ENCODE measurements at places on chromosomes 16 and 17.

DNA sequence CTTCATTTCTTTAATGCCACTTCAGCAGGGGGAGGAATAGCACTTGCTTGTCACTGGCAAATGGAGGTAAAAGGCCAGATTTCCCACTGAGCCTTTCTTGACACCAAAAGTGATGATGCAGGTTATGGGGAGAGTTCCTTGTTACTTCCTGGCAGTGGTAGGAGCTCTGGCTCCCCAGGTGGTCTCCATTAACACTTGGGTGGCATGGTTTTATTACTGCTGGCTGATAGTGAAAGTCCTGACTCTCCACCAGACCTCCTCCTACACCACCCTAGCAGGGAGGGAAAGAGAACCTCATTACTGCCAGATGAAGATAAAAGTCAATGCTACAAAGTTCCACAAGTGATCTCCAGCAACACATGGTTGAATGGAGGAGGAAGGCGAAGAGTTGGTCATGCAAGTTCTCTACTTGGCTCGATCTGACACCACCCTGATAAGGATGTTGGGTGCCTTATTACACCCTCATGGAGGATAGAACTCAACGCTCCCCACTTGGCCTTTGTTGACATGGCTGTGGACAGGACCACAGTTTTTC lies 152.7 kb upstream of the GNAO1 start:
- DNase-seq: no peak

GRCh38 chr16:11316331-11317015 lies 28.8 kb upstream of the RMI2 start:
- DNase-seq: peak; percentile 27

- no peak for DNase-seq
Measured at GRCh38 chr16:11056090-11056992, 112.0 kb downstream of the CLEC16A start.

DNA sequence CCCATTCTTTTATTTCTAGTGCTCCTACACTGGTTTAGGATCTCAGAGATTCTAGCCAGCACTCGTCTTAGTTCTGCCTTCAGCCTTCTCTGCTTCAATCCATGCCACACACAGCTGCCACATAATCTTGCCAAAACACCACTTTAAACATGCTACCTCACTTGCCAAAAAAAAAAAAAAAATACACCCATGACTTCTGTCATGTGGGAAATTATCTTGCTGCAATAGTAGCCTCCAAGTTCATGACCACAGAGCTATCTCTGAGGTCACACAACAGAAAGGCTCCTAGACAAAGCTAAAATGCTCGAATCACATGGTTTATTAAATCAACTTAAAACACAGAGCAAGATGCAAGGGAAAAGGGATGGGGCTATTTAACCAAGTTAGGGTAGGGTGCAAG lies 18.1 kb downstream of the FZD2 start:
- no peak for DNase-seq

DNA sequence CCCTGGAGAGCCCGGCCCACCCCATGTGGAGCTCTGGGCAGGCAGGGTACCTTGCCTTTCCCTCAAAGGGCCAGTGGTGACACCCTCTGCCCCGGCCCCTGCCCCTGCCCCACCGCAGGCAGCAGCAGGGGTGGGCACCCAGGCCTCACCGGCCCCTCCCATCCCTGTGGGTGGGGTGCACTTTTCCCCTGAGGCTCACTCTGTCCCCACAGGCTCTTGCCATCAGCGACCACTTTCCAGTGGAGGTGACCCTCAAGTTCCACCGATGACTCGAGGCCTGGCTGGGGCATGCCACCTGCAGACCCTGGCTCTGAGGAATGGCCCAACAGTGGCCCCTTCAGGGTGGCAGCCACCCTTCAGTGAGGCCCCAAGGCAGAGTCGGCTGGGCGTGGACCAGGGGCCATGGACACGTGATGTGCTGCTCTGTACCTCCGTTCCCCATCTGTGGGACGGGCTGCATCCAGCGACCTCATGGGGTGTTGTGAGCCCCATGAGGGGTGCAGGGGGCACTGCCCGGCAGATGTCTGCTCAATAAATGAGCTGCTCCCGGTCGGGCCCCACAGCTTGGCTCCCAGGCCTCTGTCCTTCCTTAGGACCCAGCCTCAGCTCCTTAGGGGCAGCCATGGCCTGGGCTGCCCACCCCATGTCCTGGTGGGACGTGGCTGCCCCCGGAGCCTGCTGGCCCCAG lies 2.0 kb downstream of the DNASE1L2 start:
- no peak for DNase-seq

DNA sequence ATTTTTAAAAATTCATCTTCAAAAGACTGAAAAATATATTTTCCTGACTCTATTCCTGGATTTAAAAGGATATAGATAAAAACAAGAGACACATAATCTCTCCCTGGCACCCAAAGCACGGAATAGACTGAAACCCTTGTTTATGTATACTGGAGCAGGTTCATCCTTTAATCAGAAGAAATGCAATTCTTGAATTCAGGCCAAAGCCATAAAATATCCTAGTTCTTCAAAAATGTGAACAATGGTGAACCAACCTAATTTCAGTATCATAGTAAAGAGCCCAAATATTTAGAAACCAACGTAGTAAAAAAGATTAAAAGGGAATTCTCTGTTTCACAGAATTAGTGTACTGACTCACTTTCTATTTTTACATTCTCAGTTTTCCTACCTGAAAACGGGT lies 188.5 kb upstream of the C17orf78 start:
- DNase-seq: no peak

- DNase-seq: no peak
Measured at GRCh38 chr17:82866590-82867191, 26.9 kb upstream of the ZNF750 start.

DNA sequence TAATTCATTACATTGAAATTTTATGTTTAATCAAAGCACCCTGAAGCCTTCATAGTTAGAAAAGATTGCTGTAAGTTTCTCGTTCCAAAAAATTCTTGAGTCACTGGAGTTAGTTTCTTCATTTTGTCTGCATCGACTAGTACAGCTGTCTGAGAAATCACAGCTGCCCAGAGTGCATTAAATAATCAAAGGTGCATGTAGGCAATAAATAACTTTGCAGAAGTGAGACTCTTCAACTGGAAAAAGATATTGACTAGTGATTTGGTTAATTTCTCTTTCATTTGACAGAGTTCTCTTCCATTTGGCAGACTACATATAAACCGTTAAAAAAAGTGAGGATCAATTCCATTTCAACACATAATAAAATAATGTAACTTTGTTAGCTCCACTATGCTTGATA lies 234.0 kb downstream of the CNTNAP4 start:
- DNase-seq: no peak

DNA sequence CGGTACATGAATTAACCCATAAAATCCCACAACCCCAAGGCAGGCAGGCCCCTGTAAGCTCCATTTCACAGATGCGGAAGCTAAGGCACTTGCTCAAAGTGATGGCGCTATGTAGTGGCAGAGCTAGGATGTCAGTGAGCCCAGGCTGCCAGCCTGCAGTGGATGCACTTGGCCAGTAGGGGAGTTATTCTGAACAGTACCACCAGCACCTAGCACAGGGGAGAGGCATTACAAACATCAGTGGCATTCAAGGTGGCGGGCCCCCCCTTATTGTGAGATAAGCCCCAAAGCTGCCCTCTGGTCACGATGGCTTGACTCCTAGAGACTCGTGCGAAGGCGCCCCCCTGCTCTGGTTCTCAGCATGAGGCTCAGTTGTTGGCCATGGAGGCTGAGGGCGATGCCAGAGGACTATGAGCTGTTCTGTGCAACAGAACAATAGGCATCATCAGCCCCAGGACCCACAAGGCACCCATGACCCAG lies 33.8 kb downstream of the GTF3C1 start:
- peak; percentile 11 for DNase-seq

- DNase-seq: peak; percentile 56
Measured at GRCh38 chr17:37642681-37643080, 565 bp downstream of the DDX52 start.

DNA sequence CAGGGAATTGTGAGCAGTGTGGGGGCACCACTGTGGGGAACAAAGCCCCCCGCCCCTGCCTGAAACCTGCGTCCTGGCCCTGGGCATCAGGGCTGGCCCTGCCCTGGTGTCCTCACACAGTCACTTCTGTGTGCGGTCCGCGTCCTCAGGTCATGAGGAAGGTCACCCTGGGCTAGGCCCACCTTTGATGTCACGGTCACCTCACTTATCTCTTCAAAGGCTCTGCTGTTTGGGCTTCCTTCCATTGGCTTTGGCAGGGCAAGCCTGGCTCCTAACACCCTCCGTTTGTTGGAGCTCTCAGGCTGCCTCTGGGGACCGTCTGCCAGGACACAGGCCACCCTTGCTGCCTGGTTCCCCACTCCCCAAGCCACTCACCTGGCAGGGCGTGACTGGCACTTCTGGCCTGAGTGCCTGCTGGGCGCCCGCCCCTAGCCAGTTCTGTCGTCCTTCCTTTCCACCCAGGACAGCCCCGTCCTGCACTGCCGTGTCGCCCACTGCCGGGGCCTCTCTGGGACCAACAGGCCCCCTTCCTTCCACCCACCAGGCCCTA lies 8.8 kb downstream of the CENPX start:
- DNase-seq: no peak

DNA sequence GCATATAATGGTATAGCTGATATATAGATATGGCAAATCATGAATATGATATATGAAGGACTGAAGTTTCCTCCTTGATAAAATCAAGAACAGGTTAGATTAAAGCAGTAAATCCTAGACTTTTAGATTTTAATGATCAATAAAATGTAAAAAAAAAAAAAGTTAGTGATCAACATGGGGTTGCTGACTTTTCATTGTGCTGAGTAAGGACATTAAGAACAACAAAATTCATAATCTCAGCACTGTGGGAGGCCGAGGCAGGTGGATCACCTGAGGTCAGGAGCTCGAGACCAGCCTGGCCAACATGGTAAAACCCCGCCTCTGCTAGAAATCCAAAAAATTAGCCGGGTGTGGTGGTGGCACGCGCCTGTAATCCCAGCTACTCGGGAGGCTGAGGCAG lies 10.4 kb upstream of the CHD3 start:
- DNase-seq: no peak

DNA sequence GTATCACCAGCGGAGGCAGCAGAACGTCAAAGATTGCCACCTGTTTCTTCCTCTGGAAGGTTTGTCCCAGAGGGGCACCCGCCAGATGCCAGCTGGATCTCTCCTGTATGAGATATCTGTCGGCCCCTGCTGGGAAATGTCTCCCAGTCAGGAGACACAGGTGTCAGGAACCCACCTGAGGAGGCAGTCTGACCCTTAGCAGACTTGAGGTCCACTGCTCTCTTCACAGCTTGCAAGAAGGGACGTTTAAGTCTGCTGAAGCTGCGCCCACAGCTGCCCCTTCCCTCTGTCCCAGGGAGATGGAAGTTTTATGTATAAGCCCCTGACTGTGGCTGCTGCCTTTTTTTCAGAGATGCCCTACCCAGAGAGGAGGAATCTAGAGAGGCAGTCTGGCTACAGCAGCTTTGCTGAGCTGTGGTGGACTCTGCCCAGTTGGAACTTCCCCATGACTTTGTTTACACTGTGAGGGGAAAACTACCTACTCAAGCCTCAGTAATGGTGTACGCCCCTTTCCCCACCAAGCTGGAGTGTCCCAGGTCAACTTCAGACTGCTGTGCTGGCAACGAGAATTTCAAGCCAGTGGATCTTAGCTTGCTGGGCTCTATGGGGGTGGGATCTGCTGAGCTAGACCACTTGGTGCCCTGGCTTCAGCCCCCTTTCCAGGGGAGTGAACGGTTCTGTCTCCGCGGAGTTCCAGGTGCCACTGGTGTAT lies 92.9 kb downstream of the PHKB start:
- DNase-seq: no peak

GRCh38 chr17:39711851-39712250 lies 12.0 kb downstream of the ERBB2 start:
- DNase-seq: no peak

DNA sequence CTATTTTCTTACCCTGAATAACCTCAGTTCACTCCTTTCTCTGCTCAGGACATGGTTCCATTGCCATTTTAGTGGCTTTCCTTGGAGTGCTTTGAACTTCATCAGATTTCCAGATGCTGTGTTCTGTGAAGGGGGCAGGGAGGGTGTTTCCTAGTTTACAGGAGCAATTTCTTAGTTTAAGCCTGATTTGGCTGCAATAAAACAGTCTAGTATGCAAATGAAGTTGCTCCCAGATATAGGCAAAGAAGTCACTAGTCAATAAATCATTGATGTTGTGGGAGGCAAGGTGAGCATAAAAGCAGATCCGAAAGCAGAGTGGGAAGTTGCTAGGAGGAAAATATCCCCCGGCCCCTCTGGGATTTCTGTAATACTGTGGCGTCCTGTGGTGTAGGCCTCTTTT lies 202.3 kb downstream of the HS3ST4 start:
- no peak for DNase-seq

DNA sequence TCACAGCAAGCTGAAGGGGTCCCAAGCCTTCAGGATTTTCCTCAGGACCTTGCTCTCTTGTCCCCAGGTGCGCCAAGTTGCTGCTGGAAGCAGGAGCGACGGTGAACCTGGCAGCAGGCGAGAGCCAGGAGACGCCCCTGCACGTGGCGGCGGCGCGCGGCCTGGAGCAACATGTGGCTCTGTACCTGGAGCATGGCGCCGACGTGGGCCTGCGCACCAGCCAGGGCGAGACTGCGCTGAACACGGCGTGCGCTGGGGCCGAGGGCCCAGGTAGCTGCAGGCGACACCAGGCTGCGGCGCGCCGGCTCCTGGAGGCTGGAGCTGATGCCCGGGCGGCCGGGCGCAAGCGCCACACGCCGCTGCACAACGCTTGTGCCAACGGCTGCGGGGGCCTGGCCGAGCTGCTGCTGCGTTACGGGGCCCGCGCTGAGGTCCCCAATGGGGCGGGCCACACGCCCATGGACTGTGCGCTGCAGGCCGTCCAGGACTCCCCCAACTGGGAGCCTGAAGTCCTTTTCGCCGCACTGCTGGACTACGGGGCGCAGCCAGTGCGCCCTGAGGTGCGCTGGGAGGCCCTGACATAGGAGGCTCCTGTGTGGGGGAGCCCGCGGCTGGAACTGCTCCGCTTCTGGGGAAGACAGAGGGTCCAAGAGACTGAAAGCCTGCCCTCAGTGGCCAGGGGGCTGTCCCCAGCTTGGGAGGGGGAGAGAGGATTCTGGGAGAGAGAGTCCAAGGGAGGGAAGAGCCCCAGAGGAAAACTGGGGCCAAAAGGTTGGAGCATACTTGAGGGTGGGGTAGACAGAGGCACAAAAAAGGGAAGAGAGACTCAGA lies 6.4 kb downstream of the ASB16 start:
- no peak for DNase-seq

DNA sequence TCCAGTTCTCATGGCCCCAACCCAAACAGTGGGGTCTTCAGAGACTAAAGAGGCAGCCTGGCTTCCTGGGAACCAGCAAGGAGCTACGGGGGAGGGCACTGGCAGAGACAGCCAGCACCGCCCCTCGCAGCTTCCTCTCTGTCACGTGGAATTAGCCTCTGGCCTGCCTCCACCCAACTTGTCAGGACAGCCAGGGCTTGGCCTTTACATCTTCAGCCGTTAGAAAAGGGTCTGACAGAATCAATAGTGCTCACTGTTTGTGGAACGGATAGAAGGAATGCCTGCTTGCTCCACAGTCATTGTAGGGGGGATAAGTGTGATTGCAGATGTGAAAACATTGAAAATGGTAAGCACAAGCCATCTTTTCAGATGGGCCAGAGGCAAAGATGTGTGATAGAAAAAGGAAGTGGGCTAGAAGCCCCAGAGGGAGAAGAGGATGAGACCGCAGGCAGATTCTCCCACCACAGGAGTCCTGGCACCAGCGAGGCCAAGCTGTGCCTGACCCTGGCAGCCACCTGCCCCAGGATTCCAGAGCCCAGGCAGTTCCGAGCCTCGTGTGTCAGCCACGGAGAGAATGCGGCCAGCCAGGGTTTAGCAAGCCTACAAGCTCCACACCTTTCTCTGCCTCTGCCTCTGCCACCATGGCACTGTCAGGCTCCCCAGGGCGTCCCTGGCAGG lies 18.6 kb downstream of the GRIN2C start:
- DNase-seq: no peak
